RWPE2 (cell line): ENCODE measurements at places on chromosomes 3 and 15.

- DNase-seq = no peak
- no peaks in the 10 kb centered on the region for H3K4me1 ChIP-seq
- H3K27me3 ChIP-seq = peaks cover 3% of the 10 kb centered on the region
- no peaks in the 10 kb centered on the region for H3K36me3 ChIP-seq
- no peak overlapping the region for H3K27ac ChIP-seq
- no peak overlapping the region for H3K4me3 ChIP-seq
These were observed 20.2 kb upstream of the SCN5A start for GRCh38 chr3:38669668-38670067.

DNA sequence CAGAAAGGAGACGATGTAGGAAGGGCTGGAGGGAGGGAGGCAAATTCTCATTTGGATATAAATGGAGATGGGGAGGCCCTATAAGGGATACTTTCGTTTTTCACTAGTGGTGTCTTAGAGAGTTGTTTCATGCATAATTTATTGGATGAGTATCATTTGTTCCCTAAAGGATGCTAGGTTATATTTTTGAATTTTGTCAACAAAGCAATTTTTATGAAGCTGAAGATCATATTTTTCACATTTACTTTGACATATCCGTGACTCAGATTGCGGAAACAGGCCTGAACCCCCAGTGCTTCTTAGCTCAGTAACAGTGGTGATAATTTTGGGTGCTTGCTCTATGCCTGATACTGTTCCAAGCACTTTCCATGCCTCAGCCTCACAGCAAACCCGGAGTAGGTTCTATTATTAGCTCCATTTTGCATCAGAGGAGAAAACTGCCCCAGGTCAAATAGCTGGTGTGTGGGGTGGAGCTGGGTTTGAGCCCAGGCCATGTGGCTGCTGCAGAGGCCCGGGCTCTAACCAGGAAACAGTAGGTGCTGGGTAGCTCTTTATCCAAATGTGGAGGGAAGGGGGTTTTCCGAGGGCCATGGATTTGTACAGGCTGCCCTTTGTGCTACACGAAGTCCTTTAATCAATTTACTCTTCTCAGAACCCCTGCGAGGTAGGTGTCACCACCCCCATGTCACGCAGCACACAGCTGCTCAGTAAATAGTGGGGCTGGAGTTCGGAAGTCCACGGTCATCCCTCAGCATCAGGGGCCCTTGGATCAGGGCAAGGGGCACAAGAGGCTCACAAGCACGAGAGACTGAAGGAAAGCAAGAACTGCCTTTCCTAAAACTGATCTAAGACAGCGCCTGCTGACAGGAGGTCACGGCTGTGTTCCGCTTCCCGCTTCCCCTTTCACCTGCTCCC is 99.1 kb downstream of the SLC49A4 start:
- DNase-seq = no peak
- no peak overlapping the region for H3K4me3 ChIP-seq
- no peaks in the 10 kb centered on the region for H3K36me3 ChIP-seq
- no peaks in the 10 kb centered on the region for H3K27me3 ChIP-seq
- peaks cover 39% of the 10 kb centered on the region for H3K4me1 ChIP-seq

DNA sequence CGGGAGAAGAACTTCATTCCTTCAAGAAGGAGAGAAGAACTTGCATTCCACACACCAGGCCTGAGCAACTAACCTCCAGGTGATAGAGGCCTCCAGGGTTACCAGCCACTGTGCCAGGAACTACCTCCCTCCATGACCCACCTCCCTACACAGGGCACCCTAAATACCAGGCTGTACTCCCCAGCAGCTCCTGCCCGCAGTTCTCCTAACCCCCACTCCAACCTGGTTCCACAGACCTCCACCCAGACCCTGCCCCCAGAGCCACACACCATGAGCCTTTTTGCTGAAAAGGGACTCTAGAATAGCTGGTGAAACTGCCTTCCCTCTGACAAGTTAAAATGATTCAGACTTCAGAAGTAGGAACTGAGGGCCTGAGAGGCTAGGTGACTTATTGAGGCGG is 8.2 kb downstream of the IGDCC3 start:
- no peaks in the 10 kb centered on the region for H3K36me3 ChIP-seq
- no peaks in the 10 kb centered on the region for H3K4me1 ChIP-seq
- DNase-seq = peak; percentile 63
- peaks cover 16% of the 10 kb centered on the region for H3K27me3 ChIP-seq

DNA sequence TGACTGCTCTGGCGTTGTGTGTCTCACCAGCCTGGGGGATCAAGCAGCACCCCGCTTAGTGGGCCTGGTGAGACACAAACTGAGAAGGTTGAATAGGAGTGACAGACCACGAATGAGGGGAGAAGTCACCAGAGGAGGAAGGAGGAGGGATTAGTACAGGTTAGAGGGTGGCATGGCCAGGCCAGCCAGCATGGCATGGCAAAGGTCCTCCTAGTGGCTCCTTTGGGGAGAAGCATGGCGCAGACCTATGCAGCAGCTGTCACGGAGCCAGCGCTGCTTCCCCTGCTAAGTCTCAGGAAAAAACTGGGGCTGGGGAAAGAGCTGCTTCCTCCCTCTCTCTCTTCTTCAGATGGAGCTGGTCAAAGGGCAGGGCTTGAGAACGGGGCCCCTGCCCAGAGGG is 48.6 kb downstream of the ZDHHC3 start:
- no peak overlapping the region for H3K4me3 ChIP-seq
- H3K27me3 ChIP-seq = no peaks in the 10 kb centered on the region
- no peak overlapping the region for H3K27ac ChIP-seq
- no peak for DNase-seq
- H3K36me3 ChIP-seq = peaks cover 62% of the 10 kb centered on the region
- H3K4me1 ChIP-seq = no peaks in the 10 kb centered on the region

GRCh38 chr3:35744419-35744818 is 105.1 kb downstream of the ARPP21 start:
- H3K27ac ChIP-seq = no peak overlapping the region
- no peak overlapping the region for H3K4me3 ChIP-seq
- DNase-seq = no peak
- H3K36me3 ChIP-seq = no peaks in the 10 kb centered on the region
- no peaks in the 10 kb centered on the region for H3K4me1 ChIP-seq

GRCh38 chr15:32864051-32864450 is 146.2 kb downstream of the GREM1 start:
- H3K27ac ChIP-seq = no peak overlapping the region
- DNase-seq = no peak
- no peaks in the 10 kb centered on the region for H3K36me3 ChIP-seq
- no peak overlapping the region for H3K4me3 ChIP-seq
- H3K4me1 ChIP-seq = peaks cover 9% of the 10 kb centered on the region

DNA sequence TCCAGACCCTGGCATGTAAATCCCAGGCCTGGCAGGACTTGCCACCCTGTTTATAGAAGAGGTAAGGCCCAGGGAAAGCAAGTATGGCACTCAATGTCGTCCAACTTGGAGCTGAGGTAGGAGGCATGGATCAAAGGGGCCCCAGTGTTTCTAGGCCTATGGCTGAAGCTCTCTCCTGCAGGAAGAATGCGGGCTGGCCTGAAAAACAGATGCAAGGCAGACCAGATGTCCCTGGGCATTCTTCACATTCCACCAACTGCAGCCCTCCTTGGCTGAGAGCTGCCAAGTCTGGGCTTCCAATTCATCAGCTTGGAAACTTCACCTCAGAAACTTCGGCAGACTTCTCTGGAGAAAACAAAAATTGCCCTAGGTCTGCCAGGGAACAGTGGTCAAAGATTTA is 22.2 kb downstream of the MESD start:
- no peaks in the 10 kb centered on the region for H3K27me3 ChIP-seq
- H3K4me3 ChIP-seq = no peak overlapping the region
- peaks cover 41% of the 10 kb centered on the region for H3K36me3 ChIP-seq
- H3K4me1 ChIP-seq = peaks cover 10% of the 10 kb centered on the region

DNA sequence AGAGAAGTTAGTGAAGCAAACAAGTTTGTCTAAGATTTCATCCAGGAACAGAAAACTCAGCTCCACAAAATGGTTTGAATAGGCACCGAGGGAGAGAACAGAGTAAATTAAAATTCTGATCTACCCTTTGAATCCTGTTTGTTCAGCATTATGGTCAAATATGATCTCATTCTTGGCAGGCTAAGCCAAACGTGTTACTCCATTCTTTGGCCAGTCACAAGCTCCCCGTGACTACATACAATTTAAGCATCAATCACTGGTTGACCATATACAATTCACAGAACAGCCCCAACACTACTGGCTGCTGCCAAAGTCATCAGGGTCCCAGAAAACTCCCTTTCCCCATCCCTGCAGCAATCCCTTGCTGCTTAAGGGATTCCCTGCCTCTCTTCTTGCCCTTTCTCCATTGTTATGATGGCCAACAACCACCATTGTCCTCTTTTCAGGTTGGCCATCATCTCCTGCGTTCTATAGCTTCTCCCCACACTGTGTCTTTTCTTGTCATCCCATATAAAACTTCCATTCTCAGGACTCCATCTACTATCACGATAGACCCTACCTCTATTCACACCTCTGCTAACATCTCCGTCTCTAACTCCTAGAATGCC is 46.3 kb downstream of the GOLIM4 start:
- no peak for DNase-seq
- H3K27me3 ChIP-seq = no peaks in the 10 kb centered on the region
- no peak overlapping the region for H3K4me3 ChIP-seq
- no peaks in the 10 kb centered on the region; the same call in 1 of the 2 replicates for H3K36me3 ChIP-seq
- no peak overlapping the region for H3K27ac ChIP-seq
- no peaks in the 10 kb centered on the region for H3K4me1 ChIP-seq

DNA sequence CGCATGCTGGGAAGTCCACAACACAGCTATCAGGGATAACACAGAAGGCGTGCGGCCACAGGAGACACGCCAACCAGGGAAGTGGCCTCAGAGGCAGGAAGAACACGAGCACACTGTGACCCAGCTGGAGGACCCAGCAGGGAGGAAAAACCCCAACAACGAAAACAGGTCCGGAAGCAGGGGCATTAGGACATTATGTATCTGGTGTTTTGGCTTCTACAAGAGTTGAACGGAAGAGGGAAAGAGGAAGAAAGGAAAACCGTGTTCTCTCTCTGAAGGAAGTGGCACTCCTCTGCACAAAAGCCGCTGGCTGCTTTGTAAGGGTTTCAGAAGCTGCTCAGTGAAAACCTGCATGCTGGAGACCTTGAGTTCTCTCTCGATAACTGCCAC is 61.8 kb downstream of the HACD2 start:
- no peak overlapping the region for H3K4me3 ChIP-seq
- no peaks in the 10 kb centered on the region for H3K4me1 ChIP-seq
- DNase-seq = no peak
- no peak overlapping the region for H3K27ac ChIP-seq

- no peak overlapping the region for H3K4me3 ChIP-seq
- H3K27ac ChIP-seq = no peak overlapping the region
- no peaks in the 10 kb centered on the region for H3K27me3 ChIP-seq
- H3K4me1 ChIP-seq = peaks cover 3% of the 10 kb centered on the region
These were observed 61.4 kb upstream of the ZBTB38 start for GRCh38 chr3:141306922-141307321.

DNA sequence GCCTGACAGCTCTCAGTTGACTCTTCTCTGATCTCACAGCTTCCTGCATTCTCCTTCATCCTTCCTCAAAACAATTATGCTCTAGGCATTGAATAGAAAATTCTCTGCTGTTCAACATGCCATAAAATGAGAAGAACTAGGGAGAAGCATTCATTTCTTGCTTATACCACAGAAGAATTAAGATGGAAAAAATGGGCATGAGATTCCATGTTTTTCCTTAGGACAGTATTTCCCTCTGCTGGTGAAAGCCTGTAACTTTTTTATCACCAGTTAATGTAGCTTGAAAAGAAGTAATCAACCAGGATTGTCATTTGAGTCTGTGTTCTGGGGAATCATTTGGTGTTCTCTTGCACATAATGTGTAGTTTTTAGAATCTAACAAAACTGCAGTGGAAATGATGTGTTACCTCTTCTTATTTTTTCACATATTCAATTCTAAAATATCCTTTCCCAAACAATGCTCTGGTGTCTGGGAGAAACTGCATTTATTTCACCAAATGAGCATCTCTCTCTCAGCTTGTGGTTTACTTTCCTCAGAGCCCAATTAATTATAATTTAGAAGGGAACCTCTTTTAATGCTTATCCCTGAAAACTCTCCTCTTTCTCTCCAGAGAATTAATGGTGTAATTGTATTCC is 92.8 kb upstream of the DCBLD2 start:
- no peak for DNase-seq
- H3K4me1 ChIP-seq = no peaks in the 10 kb centered on the region
- no peaks in the 10 kb centered on the region for H3K27me3 ChIP-seq
- H3K27ac ChIP-seq = no peak overlapping the region

GRCh38 chr3:195185583-195185982 is 85.4 kb downstream of the XXYLT1 start:
- peak overlapping the region; percentile 93 for H3K27ac ChIP-seq
- no peak for DNase-seq
- no peaks in the 10 kb centered on the region for H3K27me3 ChIP-seq
- no peak overlapping the region for H3K4me3 ChIP-seq

- H3K27ac ChIP-seq = peak overlapping the region; percentile 38
- no peak for DNase-seq
- H3K27me3 ChIP-seq = no peaks in the 10 kb centered on the region
- peaks cover 5% of the 10 kb centered on the region for H3K4me1 ChIP-seq
These were observed 19.2 kb downstream of the SUCLG2 start for GRCh38 chr3:67635257-67635656.

- H3K36me3 ChIP-seq = no peaks in the 10 kb centered on the region
- no peak for DNase-seq
- peaks cover 59% of the 10 kb centered on the region for H3K4me1 ChIP-seq
- no peaks in the 10 kb centered on the region for H3K27me3 ChIP-seq
- H3K27ac ChIP-seq = peak overlapping the region; percentile 95
These were observed 68.6 kb downstream of the FILIP1L start for GRCh38 chr3:100045696-100046095.

- H3K4me3 ChIP-seq = no peak overlapping the region
- no peaks in the 10 kb centered on the region for H3K36me3 ChIP-seq
- no peaks in the 10 kb centered on the region for H3K4me1 ChIP-seq
- no peak for DNase-seq
These were observed 24.6 kb downstream of the CDIN1 start for GRCh38 chr15:36603987-36604386.

- H3K36me3 ChIP-seq = no peaks in the 10 kb centered on the region
- no peaks in the 10 kb centered on the region for H3K27me3 ChIP-seq
These were observed 57.9 kb upstream of the UBE2E1 start for GRCh38 chr3:23747841-23748240.

GRCh38 chr3:143201045-143201444 is 81.5 kb downstream of the CHST2 start:
- H3K36me3 ChIP-seq = no peaks in the 10 kb centered on the region
- no peaks in the 10 kb centered on the region for H3K4me1 ChIP-seq
- no peak overlapping the region for H3K4me3 ChIP-seq
- DNase-seq = no peak

DNA sequence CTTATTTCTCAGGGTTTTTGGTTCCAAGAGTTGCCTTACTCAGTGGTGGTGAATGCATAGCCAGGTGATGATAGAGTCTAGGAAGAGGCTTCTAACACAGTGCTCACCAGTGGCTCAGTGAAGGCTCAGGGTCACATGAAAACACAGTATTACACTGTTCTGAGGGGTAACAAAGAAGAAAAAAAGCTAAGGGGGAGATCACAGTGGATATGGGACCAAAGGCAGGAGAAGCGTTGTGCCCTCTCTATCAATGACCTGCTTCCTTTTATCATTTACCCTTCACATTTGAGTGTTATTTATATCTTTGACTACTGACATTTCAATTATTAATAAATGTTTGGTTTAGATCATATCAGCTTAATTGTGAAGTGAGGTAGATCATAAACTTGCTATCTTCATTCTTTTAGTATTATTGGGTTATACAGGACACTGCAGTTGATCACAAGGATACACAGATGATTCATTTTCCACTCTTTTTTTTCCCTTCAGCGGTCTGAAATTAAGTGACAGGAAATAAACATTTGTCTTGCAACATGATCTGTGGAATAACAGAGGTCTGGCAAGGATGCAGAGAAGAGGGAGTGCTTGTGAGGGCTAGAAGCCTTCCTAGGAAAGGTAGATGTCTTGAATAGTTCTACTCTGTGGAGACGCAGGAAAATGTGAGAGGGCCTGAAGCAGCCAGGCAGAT is 171.7 kb downstream of the C3orf38 start:
- no peak overlapping the region for H3K4me3 ChIP-seq
- H3K27ac ChIP-seq = no peak overlapping the region
- no peaks in the 10 kb centered on the region for H3K4me1 ChIP-seq
- no peak for DNase-seq
- H3K36me3 ChIP-seq = no peaks in the 10 kb centered on the region
